Activated naive CD8-positive, alpha-beta T cell treated with anti-CD3 and anti-CD28 coated beads, Interleukin-2, amount 10 ng/mL, durations not matched to agents 7 days and 5 days (primary cell): ENCODE measurements at places on chromosomes 12 and 14.

DNA sequence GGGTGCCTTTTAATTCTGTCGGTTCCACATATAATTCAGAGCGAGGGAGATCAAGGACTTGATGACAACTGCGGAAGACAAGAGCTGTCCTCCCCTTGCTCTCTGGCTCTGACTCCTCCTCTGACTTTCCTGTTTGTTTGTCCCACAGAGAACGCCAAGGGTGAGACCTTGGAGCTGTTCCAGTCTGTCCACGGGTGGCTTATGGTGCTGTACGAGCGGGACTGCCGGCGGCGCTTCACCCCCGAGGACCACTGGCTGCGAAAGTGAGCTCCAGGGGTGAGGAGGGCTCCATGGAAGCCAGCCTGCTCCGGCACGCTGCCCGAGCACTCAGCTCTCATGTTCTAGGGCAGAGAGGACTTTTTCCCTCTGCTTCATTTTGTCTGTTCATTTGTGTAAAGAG, 32.8 kb downstream of the UBE3B start:
- DNase-seq, result no peak

DNA sequence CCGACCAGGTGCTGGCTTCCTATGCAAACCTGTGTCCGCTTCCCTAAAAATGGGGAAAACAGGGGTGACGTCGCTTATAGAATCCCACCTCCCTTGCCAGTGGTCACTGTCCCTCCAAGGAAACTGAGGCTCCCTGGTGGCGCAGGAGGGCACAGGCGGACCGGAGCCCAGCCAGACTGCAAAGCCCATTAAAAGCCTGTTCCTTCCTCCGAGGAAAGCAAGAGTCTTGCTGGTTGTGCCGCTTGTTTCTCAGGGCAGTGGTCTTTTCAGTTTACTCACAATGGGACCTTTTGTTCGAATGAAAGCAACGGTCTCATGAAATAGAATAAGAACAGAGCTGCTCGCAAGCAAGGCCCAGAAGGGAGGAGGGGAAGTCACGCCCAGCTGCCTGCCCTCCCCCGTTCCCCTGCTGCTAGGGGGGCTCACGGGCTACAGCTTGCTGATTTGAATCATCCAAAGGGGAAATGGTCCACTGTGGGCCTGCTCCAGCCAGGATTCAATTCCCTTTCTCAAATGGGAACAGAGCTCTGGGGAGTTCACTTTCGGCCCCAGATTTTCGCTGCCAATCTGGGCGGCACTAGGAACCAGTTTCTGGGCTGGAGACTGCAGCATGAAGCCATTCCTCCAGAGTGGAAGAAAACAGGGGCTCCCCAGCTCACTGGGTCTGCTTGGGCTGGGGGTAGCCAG, 4.6 kb upstream of the SELPLG start:
- DNase-seq, result no peak

DNA sequence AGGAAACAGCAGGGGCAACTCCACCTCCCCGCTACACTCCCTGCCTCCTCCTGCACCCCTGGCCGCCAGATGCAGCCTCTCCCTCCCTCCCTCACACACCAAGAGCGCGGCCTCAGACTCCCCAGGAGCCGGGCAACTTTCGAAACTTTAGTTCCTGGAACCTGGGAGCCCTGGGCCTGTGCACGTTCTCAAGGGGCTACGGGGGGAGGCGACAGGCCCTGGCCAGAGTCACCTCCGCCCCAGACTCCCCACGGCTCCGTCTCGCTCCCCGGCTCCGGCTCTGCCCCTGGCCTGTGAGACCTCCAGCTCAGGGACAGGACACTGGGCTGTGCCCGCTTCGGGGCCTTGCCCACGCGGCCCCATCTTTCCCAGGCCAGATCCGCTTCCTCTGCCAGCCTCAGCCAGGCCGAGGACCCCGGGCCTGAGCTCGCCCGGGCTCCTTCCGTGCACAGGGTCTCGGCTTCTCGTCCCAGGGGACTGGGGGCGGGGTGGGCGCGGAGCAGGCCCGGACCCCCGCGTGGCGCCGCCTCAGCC, 5.5 kb downstream of the AMN start:
- no peak for DNase-seq

GRCh38 chr12:66085213-66085612, 45.3 kb downstream of the LLPH start:
- no peak for DNase-seq

- DNase-seq, result no peak
These were observed 11.9 kb upstream of the TCL1A start for GRCh38 chr14:95725685-95726336.

- DNase-seq, result no peak
These were observed 4.3 kb downstream of the CCND2 start for GRCh38 chr12:4277857-4278256.
